Stimulated activated CD8-positive, alpha-beta memory T cell treated with anti-CD3 and anti-CD28 coated beads, Interleukin-15, amount 100 ng/mL, for 1 hour (primary cell): ENCODE measurements at places on chromosomes 13 and 19.

DNA sequence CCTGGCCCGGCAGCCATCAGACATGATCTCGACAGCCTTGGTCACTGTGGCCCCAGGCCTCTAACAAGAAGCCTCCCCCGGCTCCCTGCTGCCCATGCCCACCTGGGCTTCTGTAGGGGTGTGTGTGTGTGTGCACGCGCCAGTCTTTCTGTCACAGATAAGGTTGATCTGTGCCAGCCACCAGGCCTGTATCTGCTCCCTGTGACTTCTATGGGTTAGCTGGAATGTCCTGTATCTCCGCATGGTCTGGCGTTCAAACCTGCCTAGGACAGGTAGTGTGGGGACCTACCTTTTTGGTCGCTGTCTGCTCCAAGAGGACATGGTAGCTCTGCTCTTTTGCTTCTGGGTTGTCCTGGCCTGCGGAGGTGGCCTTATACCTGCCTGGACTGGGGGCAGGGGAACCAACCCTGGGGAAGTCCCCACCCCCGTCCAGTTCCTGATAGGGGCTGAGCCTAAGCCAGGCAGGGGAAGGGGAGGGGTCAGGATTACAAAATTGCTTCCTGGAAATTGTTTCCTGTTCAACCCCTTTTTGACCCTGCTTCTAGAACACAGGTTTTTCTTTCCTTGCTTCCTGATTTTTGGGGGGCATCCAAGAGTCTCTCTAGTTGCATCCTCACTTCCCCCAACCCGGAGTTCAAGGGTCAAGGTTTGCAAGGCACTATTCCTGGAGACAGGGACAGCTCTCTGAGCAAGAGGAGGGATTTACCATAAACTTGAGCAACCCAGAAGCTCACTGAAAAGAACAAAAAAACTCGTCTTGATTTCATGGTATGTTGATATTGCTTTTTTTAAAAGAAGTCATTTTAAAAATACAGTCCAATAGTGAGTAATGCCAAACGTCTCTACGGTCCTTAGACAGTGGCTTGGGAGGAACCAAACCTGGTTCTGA, at the start of gene LRG1:
Gene LRG1, minus strand, starts transcription at position 344 of the 889 bp plus-strand sequence. Its CDS starts 23 bp downstream, at position 321.
- DNase-seq: no peak

DNA sequence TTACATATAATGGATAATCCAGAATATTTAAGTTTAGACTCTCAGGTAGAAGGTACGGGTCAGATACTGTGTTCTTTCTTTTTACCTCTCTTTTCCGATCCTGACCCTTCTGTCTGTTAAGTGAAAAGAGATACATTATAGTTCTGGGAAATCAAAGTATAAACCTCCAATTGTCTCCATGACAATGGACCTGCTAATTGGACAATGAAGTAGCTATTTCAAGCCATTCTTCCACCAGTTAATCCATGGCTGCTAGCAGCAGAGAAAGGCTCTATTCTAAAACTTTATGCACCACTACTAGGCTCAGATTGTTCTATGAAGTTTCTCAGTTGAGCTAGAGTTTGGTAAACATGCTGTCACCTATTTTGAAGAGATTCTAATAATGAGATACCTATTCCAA, 8.3 kb upstream of the NBEA start:
- no peak for DNase-seq

- no peak for DNase-seq
Observed at GRCh38 chr13:76552041-76552772, 334.0 kb downstream of the KCTD12 start.

- no peak for DNase-seq
Observed at GRCh38 chr19:19105365-19106055, 32.8 kb downstream of the TMEM161A start.

DNA sequence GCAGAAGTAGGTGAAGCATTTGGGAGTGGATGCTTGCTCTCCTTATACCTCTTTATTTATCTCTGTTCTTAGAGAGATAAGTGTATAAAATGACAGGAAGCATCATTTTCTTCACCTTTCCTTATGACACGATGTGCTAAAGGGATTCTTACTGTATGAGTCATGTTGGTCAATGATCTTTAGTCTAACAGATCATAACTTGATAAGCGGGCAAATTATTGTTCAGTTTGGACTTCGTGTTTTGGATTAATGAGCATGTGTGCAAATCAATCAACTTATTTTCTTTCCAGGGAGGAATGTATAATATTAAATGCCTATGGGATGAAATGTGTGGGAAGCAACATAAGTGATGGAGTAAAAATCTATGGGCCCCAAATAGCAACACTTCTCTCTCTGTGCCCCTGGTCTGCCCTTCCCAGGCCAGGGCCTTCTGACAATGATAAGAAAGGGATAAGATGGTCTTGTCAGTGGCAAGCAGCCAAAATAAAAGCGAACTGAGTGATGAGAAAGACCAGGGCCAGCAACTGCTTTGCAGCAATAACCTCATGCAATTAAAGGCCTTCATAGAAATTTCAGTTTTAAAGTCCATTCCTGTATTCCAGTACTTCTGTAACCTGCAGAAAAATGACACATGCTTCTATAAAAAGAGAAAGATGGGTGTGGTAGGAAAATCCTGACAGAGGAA, 61.4 kb downstream of the SLC10A2 start:
- DNase-seq: no peak

GRCh38 chr19:28737021-28737895, 475.7 kb downstream of the UQCRFS1 start:
- no peak for DNase-seq

GRCh38 chr13:89968470-89968869, 1379.0 kb upstream of the MIR17HG start:
- DNase-seq: no peak

DNA sequence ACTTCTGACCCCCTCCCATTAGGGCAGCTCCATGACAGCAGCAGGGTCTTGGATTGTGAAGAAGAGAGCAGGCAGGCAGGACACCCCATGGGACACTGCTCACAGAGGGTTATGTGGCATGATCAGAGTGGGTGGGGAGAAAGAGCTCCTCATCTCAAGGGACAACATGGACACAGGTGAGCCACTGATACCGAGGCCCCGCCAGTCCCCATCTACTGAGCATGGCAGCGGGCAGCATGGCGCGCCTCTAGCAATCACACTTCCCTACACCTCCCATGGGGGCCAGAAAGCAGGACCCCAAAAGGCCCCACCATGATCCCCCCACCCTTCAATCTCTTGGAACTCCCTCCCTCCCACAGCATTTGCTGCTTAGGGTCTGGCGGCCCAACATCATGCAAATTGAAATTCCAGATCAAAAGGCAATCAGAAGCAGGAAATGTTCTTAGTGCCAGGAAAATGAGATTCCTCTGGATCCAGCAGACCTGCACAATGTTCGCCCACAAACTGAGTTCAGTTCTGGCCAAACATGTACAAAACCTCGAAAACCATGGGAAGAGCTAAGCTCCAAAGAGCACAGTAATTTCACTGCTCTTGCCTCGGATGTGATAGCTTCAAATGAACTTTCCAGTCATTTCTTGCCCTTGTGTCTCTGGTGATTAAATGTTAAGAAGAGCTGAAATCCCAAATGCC, 14.8 kb downstream of the DOCK9 start:
- no peak for DNase-seq

DNA sequence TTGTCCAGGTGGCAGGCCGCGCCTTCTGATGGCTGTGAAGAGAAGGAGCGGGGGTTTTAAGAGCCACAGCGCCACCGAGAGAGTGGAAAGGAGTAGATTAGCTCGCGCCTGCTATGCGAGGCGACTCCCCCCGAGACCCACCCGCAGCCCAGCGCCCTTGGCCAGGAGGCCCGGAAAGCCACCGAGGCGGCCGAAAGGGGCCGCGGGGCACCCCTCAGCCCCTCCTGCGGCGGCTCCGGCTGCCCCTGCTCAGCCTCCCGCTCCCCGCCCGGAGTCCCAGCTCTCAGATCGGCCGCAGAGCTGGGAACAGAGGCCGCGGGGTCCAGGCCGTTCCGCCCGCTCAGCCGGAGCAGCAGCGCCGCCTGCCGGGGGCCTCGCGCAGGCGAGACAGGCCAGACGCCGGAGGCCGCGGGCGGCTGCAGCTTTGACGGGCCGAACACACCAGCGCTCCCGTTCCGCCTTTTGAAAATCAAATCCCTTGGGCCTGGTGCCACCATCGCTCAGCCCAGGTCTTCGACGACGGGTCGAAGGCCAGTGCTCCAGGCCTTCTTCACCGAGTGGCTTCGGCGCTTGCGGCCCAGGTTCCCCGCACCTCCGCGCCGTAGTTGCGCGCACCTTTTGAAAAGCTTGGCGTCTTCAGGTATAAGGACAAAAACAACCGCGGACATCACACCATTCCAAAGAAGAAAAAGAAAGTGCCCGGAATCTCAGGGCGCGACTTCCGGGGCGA, 15.3 kb downstream of the CDX2 start:
- DNase-seq: peak; percentile 30

DNA sequence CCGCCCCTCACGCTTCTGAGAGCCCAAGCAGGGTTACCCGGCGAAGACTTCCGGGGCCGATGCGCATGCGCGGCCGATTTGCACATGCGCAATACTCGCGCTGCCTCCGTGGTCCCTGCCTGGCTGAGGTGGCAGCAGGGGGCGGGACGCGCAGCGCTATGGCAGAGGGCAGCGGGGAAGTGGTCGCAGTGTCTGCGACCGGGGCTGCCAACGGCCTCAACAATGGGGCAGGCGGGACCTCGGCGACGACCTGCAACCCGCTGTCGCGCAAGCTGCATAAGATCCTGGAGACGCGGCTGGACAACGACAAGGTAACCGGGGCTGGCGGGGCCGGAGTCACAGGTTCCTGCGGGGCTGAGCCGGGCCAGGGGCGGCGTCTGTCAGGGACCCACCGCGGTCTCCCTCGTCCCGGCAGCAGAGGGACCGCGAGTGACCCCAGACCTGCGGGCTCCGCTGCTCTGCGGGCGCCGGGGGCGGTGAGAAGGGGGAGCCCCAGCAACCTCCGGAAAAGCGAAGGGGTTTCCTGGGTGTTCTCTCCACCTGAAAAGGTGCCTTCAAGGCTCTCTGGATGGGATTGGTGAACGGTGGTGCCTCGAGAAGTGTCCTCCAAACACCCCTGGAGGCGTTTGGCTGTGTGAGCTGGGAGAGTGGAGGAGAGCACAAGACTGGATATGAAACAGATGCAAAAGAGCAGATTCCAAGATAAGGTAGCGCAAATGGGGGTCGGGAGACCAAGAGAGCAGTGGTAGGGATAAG, at the start of gene COG6:
Gene COG6, plus strand, starts transcription at position 94 of the 756 bp plus-strand sequence. Its CDS starts 65 bp downstream, at position 159.
- peak; percentile 94 for DNase-seq

GRCh38 chr13:40370661-40371060, 295.8 kb downstream of the FOXO1 start:
- no peak for DNase-seq

DNA sequence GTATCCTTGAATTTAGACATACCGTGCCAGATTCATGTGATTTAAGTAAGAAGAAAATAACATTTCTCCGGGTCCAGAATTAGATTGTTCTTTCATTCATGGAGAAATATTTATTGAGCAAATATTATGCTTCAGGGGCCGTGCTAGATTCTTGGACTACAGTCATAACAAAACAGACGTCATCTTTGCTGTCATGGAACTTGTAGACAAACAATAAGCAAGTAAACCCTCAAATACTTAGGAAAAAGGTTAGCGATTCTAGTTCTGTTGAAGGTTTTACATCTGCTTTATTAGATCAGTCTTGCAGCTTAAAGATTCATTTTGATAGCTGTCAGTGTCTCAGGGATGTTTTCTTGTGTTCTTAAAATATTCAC, 16.9 kb downstream of the ZNF507 start:
- no peak for DNase-seq

DNA sequence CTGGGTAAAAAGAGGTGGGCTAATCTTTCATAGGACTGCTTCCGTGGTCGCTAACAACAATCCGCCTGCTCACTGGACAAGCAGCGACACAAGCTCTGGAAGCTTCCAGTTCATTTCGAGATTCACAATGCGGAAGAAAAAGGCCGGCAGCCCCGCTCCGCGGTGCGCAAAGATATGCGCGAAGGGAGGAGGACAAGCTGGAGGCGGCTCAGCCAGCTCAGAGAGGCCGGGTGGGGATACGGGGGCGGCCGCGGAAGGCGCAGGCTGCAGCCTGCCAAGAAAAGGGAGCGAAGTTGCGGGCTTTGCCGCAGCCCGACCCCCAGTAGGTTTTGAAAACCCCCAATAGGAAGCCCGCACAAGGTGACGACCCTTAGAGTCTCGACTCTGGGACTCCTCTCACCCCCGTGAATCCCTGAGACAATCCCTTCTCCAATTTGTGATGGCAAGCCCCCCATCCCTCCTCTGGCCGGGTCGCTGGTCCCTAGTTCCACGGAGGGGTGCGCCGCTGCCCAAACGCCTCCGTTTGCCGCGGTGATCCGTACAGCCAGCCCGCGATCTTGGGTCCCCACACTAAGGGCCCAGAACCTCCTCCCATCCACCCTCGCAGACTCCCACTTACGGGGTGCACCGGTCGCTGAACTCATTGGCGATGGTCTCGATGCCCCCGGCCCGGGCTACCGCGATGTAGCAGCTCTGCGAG, 697 bp downstream of the HSPH1 start:
- peak; percentile 35 for DNase-seq

DNA sequence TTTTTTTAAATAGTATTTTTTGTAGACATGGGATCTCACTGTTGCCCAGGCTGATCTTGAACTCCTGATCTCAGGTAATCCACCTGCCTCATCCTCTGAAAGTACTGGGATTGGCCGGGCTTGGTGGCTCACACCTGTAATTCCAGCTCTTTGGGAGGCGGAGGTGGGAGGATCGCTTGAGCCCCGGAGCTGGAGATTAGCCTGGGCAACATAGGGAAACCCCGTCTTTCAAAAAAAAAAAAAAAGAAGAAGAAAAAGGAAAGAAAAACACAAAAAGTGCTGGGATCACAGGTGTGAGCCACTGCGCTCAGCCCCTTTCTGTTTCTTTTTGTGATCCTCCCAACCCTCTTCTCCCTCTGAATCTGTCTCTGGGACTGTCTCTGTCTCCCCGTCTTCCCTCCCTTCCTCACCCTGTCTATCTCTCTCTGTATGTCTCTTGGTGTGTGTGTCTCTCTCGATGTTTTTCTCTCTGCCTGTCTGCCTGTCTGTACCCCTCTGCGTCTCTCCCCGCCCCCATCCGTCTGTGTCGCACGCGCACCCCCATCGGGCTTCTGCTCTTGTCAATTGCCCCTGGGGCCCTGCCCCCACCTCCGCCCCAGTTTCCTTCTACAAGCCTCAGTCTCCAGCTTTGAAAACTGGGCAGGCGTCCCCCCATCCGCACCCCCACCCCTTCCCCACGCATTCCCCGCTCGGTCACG, 540 bp upstream of the ZFP36 start:
- DNase-seq: peak; percentile 86

DNA sequence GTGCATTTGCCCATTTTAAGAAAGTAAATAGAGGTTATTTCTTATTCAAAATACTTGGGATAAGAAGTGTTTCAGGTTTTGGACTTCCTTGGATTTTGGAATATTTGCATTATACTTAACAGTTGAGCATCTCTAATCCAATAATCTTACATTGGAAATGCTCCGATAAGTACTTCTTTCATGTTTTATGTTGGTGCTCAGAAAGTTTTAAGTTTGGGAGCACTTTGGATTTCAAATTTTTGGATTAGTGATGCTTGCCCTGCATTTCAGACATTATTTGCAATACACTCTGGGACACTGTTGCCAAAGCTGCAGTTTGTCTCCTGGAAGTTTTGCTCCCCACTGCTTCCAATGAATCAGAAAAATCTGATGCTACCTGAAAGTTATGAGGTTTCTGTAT, 691.9 kb upstream of the SLITRK6 start:
- no peak for DNase-seq
